Stimulated activated CD8-positive, alpha-beta memory T cell treated with anti-CD3 and anti-CD28 coated beads, Interleukin-15, amount 100 ng/mL, for 48 hours (primary cell): ENCODE measurements at places on chromosomes 3 and 15.

GRCh38 chr3:37661615-37662306 is 199.9 kb upstream of the CTDSPL start:
- no peak for DNase-seq

DNA sequence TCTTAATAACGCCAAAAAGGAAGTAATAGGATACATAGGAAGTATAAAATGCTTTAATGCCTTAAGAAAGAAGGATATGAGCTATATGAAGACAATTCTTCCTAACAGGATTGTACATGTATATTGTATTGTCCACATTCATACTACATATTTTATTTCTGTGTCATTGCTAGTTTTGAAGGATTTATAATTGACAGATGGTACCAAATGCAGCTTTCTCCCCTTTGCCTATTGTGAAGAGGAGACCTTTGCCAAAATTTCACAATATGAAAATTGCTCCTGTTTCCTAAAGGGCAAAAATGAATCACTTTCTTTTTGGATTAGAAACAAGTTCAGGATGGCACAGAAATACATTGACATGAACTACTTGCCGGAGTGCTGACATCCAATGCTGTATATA is 34.8 kb upstream of the EOMES start:
- no peak for DNase-seq

GRCh38 chr3:180332608-180333007 is 269.4 kb upstream of the TTC14 start:
- no peak for DNase-seq

GRCh38 chr3:169668072-169668956 is 4.8 kb upstream of the MECOM start:
- DNase-seq, result no peak

DNA sequence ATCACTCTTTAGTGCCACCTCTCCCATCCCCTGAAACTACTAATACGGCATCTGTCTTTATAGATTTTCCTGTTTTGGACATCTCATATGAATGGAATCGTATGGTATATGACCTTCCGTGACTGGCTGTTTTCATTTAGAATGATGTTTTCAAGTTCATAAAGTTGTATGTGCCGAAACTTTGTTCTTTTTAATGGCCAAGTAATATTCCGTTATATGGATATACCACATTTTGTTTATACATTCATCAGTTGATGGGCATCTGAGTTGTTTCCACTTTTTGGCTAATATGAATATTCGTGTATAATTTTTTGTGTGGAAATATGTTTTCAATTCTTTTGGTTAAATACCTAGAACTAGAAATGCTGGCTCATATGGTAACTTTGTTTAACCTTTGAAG is 49.5 kb downstream of the PIAS1 start:
- no peak for DNase-seq

- no peak for DNase-seq
These were observed 25.5 kb upstream of the PIK3R4 start for GRCh38 chr3:130772129-130772528.

DNA sequence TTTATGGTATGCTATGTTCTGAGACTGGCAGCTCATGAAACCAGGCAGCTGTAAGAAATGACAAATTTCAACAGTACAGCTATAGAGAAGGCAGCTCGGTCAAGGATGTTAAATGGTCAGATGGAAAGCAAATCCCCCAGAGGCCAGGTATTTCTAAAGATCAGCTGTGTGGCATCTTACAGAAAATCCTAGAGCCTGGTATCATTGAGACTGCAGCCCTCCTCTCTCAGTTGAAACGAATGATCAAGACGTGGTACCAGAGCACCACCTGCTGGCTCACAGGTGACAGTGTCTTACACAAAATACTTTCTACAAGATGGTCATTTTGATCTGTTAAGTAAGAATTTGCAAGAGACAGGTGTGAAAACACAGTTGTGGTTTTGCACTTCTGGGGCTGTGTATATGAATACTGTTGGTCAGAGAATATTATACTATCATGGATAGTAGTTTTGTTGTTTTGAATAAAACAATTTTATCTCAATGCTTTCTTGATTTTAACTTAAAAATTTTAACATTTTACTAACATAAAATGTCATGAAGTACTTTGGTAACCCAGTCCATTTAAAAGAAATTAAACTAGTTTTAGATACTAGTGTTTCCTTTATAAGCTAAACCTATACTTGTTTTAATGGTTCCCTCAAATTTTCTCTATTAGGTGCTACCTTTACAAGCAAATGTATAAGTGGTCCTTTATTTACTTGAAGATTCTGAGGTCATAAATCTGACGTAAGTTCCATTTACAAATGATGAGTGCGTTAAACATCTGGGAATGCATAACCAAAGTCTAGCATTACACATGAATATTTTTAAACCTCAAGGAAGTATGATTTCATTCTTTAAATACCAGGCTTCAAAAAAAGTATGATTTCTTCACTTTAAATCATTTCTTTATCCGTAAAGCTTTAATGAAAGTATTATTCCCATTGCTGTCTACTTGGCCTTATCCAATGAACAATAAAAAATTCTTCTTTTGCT is 121.8 kb downstream of the PDZRN3 start:
- DNase-seq, result peak; percentile 4

DNA sequence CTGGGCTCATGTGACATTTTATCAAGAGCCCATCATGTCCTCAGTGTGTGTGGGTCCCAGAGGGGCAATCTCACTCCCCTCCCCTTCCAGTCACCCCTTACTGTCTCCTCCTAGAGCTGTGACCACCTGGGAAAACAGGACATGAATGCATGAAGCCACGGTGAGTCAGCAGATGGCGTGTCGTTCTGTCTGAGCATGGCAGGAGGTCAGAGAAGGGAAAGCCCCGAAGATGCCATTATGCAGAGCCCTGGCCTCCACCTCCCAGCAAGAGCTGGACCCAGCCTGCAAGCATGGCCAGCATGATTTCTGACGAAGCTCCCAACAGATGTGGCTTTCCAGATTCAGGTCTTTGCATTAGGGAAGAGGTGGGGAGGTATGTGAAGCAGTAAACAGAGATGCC is 118.5 kb downstream of the TLE3 start:
- no peak for DNase-seq

- no peak for DNase-seq
These were observed 569.1 kb downstream of the PDCD6IP start for GRCh38 chr3:34367521-34367920.

GRCh38 chr3:127135241-127136023 is 57.5 kb upstream of the PRR23E start:
- DNase-seq, result peak; percentile 2

- no peak for DNase-seq
These were observed 5.7 kb downstream of the TTBK2 start for GRCh38 chr15:42914728-42915497.

DNA sequence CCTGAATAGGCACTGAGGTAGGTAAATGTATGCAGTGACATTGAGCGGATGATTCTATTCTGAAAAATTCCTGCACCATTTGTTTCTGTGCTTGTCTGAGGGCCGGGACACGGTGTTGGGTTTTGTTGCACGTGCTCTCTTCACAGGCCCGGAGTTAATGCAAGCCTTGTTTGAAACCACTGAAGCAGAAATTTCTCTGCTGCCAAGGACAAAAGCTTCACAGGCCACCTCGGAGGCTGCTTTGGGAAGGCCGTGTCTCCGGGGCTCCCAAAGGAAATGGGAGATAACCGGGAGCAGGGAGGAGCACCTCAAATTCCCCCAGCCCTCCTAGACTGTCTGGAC is 179.4 kb downstream of the OPA1 start:
- DNase-seq, result no peak

DNA sequence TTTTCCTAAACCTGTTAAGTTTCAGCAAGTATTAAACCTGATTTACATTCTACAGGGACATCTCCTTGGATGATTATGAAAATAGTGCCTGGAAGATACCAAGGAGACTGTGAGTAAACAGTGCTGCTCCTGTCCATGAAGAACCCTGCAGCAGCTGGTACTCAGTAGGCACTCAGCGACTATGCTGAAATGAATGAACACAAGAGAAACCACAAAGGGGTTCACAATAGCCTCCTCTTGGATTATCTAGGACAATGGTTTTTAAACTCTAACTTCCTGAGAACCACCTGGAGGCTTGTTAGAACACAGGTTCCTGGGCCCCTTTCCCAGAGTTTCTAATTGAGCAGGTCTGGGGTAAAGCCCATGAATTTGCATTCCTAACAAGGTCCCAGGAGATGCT is 488.4 kb upstream of the UBE2E2 start:
- no peak for DNase-seq

DNA sequence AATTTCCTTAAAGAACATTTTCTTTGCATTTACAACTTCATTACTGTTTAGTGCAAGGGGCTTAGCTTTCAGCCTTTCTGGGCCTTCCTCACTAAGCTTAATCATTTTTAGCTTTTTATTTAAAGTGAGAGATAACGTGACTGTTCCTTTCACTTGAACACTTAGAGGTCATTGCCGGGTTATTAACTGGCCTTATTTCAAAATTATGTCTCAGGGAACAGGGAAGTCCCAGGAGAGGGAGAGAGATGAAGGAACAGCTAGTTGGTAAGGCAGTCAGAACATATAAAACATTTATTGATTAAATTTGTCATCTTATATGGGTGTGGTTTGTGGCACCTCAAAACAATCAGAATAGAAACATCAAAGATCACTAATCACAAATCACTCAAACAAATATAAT is 268.7 kb downstream of the TIGIT start:
- no peak for DNase-seq

GRCh38 chr3:66483006-66483405 is 17.8 kb downstream of the LRIG1 start:
- no peak for DNase-seq

- DNase-seq, result no peak
These were observed 57.8 kb downstream of the BLM start for GRCh38 chr15:90774731-90775514.

DNA sequence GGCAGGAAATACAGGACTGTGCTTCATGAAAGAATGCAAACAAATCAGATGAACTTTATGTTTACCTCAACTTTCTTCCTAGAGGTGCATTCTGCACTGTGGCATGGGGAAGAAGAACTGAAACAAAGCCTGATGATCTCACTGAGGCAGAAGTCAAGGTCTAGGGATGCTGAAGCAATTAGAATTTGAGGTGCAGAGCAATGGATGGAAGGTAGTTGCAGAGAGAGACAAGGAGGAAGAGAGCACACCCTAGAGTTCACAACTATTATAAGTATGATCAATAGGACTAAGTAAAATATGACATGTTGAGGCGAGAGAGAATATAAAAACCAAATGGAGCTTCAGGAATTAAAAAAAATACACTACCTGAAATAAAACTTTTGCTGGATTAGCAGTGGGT is 420.1 kb downstream of the EDEM1 start:
- DNase-seq, result no peak

- DNase-seq, result no peak
These were observed 442.6 kb upstream of the PDZRN3 start for GRCh38 chr3:74067296-74067695.

- no peak for DNase-seq
These were observed 346.7 kb downstream of the IL20RB start for GRCh38 chr3:137304313-137305056.

- no peak for DNase-seq
These were observed 41.5 kb downstream of the TGM4 start for GRCh38 chr3:44915702-44916438.

DNA sequence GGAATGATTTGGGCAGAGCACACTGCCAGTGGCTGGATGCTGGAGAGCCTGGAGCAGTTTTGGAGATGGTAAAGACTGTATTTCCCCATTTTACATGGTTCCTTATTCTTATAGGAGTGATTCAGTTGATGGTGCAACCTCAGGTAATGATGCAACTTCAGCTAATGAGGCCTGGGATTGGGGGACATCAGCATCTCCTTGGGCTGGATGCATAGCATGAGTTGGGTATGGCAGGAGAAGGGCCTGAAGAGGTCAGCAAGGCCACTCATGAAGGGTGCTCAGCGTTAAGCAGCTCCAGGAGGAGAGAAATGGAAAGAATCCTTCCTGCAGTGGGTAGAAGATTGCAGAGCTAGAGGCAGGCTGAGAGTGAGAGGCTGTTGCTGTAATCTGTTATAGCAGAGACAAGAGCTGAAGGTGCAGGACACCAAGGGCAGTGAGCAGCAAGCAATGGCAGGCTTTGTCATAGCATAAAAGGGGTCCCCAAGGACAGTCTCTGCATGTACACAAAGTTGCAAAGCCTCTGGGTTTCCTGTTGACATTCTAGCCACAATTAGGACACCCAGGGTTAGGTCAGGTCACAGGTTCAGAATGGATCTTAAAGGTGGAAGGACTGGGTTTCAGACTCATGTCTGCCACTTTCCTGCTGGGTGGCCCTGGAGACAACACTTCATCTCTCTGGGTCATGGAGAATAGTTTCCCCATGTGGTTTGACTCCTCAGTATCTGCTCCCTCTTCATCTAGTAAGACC is 29.5 kb upstream of the SNRK start:
- DNase-seq, result no peak

DNA sequence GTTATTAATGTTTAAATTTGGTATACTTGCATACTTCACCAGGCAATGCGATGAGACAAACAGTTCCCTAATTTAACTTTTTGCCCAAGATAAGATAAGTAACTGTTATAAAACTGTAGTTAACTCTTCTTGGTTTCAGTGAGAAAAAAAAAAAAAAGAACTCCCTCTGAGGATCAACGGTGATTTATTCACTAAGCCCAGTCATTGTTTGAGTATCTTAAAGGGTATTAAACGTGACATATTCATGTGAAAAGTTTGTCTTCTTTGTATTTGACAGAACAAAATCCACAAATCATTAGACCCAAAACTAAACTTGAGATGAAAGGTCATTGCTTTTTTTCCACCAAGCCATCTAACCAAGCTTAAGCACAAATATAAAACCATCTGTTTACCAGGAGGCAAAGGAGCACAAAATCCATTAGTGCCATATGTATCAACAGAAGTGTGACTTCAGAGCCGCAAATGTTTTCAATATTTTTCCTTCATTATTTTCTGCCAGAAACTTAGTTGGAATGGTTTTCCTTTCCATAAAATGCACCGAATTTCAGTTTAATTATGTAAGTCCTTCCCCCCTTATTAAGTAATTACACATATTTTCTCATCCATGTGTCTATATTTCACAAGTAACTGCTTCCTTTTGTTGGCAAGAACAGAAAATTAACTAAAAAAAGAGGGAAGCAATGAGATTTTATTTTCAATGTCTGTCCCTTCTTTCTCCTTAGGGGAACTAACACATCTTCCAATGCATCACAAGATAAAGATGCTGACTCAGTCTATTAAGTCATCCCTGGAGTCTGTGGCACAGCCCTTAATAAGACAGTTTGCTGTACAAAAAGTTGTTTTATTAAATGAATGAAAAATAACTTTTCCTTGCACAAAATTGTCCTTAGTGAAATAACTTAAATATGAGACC is 92.2 kb upstream of the RAP2B start:
- no peak for DNase-seq

- DNase-seq, result no peak
These were observed 1.1 kb upstream of the SPATA12 start for GRCh38 chr3:57059411-57059810.
